Activated CD4-positive, alpha-beta T cell treated with anti-CD3 and anti-CD28 coated beads, Interleukin-2, amount 10 ng/mL, durations not matched to agents 24 days and 14 days (primary cell): ENCODE measurements at places on chromosomes 2 and 18. TPM values are rescaled to one million over a fixed set of nuclear protein-coding genes. Genes with fewer than 3 reads are reported as not detected.

Gene CCDC150
- total RNA-seq, result 18.2 and 21.1 TPM in 2 replicates

Gene SERPINB3
- not detected in 2 replicates for total RNA-seq

DNA sequence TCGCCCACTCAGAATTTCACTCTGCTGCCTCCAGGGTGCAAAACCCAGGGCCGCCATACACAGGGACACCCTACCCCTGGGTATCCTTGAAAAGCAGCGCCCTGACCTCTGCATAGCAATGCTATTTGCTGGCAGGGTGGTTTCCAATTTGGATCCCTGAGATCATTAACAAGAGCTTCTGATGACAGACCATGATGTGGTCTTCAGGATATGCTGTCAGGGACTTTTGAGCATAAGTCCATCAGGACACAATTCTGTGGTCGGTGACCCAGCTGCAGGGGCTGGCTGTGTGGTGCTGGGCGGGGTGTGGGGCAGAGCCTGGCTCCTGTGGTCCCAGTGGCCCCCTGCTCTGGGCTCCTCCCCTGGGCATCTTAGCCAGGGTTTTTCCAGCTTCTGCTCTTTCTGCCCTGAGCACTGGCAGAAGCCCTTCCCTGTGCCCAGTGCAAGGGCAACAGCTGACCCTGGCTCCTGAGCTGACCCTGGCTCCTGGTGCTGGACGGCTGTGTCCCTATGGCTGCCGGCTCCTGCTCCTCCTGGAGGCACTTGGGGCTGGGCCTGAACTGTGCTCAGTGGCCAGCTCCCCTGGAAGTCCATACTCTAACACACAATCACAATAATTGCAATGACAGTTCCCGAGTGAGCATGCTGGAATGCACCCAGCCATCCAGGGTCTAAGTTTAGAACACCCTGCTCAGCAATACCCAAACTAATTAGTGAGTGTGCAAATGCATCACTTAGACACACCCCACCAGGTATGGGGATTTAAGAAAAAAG, 271.5 kb downstream of the HDAC4 start:
- DNase-seq, result no peak

DNA sequence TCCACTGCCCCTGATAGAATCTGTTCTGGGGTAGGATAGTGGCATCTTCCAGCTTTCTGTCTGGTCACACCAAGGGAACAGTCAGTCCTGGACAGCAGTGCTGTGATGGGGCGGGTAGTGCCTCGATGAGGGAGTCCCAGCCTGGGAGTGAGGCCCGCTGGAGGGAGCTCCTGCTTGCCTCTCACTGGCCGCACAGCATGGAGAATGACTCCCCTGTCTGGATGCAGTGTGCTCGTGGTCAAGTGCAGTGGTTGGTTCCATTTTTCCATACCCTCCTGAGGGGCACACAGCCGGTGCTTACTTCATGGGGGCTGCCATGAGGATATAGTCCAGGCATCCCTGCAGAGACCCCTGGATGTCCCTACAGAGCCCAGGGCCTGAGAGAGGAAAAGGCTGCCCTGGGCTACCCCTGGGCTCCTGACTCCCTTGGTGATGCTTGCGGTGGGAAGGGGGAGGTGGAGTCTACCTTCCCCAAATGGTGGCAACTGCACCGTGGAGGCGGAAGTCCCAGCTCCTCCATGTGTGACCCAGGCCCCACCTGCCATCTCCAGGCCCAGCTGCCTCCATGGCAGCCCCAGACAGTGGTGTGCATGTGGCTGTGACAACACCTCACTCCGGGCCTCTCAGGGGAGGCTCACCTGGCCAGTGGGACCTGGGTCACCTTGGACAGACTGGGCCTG, 212.5 kb downstream of the GLI2 start:
- DNase-seq, result no peak

DNA sequence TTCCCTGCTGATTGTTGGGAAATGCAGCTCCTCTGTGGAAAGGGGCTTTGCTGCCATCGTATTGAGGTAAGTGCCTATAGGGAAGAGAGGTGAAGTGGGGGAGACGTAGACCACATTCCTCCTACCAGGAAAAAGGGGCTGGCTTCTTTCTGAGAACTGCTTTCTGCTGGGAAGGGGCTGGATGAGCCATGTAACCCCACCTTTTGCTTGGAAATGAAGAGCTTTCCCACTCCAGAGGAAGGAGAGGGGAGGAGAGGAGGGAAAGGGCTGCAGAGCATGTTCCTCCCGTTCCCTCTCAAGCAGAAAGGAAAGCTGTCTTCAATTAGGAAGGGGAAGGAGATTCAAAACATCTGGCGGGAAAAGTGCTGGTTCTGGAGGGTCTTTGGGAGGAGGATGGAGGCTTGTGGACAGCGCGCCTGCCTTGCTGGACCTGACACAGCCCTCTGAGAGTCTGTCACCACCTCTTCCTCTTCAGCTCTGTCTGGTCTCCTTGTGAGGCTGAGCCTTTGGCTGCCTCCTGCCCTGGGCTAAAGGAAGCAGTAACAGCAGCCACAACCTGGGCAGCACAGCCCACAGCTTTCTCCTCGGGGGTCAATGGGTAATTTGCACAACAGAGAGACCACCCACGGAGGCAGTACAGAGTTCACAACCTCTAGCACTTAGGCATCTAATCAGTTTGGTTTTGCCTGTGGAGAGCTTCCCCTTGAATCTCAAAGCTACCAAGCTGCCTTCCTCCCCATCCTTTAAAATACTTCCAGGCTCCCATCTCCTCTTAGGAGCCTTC, 410.0 kb upstream of the TNP1 start:
- no peak for DNase-seq

DNA sequence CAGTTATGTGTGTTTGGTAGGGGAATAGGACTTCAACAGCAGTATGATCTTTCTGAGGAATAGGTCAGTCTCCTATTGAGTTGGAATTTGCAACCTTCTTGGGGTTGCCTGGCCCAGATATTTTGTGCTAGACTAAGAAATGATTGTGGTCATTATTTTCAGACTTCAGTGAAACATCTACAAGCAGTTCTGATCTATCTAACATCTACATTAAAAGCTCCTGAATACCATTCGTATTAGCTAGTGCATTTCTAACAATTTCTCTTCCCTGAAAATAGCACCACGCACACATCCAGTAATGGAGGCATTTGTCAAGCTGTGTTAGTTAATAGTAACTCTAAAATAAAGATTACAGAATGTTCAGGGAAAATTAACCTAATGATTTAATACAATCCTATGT, 179.3 kb downstream of the FIGN start:
- no peak for DNase-seq
